ENCODE measurements at places on chromosomes 2 and 18.
A peak's percentile ranks its signal among the peaks of the same experiment; 100 is the strongest.

DNA sequence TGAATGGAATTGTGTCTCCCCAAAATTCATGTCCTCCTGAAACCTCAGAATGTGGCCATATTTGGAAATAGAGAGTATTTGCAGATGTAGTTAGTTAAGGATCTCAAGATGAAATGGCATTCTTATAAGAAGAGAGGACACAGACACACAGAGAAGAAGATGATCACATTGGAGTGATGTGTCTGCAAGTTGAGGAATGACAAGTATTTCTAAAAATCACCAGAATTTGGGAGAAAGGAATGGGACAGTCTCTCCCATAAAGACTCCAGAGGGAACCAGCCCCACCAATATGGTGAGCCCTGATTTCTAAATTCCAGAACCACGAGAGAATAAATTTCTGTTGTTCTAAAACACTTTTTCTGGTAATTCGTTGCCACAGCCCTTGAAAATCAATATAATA lies 166.3 kb downstream of the C1D start:
- H3K4me1 ChIP-seq: no peaks in the 10 kb centered on the region
- no peaks in the 10 kb centered on the region for H3K27me3 ChIP-seq
- no peak overlapping the region for H3K4me3 ChIP-seq
- H3K36me3 ChIP-seq: no peaks in the 10 kb centered on the region
- H3K27ac ChIP-seq: no peak overlapping the region

DNA sequence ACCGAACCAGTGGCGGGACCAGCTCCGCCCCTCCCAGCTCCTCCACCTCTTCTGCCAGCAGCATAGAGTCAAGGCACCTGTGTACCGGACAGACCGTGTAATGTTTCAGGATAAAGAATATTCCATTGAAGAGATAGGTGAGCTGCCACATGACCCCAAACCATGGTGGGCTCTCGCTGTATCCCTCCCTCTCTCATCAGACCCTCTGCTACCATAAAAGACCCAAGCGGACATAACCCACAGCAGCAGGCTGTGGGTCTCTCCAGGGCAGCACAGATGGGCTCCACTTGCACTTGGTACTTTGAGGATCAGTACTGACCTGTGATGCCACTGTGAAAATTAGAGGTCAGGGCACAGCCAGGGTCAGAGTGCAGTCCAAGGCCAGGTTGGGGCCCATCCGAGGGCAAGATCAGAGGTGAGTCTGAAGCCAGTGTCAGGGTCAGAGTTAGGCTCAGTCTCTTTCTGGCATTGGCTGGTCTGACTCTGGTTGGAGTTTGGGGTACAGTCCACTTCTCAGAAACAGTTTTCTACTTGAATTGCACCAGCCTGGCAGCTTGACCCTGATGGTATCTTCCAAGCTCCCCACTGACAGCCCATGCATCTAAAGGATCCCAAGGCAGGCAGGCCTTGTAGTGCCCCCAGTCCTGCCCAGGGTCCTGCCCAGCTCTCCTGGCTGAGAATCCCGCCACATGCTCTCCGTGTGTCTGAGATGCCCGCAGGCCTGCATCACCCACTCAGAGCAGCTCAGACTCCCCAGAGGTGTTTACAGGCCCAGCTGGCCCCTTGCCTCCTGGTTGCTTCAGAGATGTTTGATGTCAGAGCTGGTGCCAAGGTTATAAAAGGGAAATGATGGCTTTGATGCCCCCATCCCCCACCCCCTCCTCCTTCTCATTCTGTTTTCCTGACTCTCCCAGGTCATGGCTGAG lies 212.1 kb downstream of the DYSF start:
- H3K27me3 ChIP-seq: no peaks in the 10 kb centered on the region
- DNase-seq: peak; percentile 35
- no peak overlapping the region for H3K27ac ChIP-seq
- no peaks in the 10 kb centered on the region for H3K4me1 ChIP-seq
- H3K36me3 ChIP-seq: no peaks in the 10 kb centered on the region
- H3K4me3 ChIP-seq: no peak overlapping the region

GRCh38 chr2:138084206-138084605 lies 119.9 kb downstream of the HNMT start:
- no peak overlapping the region for H3K27ac ChIP-seq
- no peaks in the 10 kb centered on the region for H3K27me3 ChIP-seq
- H3K4me1 ChIP-seq: no peaks in the 10 kb centered on the region
- no peaks in the 10 kb centered on the region for H3K36me3 ChIP-seq

- H3K27me3 ChIP-seq: no peaks in the 10 kb centered on the region
- H3K27ac ChIP-seq: no peak overlapping the region
- no peaks in the 10 kb centered on the region for H3K4me1 ChIP-seq
- DNase-seq: no peak
Observed at GRCh38 chr2:105468582-105469042, 69.8 kb upstream of the FHL2 start.

GRCh38 chr2:211976076-211976475 lies 562.5 kb downstream of the ERBB4 start:
- H3K27ac ChIP-seq: no peak overlapping the region
- H3K27me3 ChIP-seq: no peaks in the 10 kb centered on the region
- no peak overlapping the region for H3K4me3 ChIP-seq
- DNase-seq: no peak
- H3K4me1 ChIP-seq: no peaks in the 10 kb centered on the region
- no peaks in the 10 kb centered on the region for H3K36me3 ChIP-seq

GRCh38 chr2:173664513-173664910 lies 300.7 kb downstream of the SP3 start:
- DNase-seq: no peak
- H3K27ac ChIP-seq: no peak overlapping the region
- no peaks in the 10 kb centered on the region for H3K36me3 ChIP-seq
- H3K4me3 ChIP-seq: no peak overlapping the region

DNA sequence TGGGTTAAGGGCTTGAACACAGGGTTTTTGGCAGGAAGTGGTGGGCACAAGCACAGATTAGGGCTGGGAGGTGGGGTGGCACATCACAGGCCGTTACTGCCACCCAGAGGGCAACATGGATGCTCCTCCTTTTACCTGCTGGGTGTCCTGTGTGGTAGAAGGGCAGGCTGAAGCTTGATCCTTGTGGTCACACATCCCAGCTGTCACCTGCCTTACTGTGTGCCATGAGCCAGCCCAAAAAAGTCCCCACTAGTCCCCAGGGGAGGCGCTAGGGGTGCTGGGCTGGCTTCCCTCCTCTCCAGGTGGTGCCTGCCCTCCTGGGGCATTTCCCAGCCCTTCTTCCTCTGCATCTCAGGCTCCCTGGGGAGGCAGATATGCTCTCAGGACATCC lies 50.5 kb upstream of the ALPP start:
- H3K27ac ChIP-seq: no peak overlapping the region
- H3K4me1 ChIP-seq: no peaks in the 10 kb centered on the region
- no peak overlapping the region for H3K4me3 ChIP-seq
- H3K36me3 ChIP-seq: no peaks in the 10 kb centered on the region

- no peaks in the 10 kb centered on the region for H3K27me3 ChIP-seq
- H3K36me3 ChIP-seq: no peaks in the 10 kb centered on the region
- peak; percentile 47 for DNase-seq
- no peaks in the 10 kb centered on the region for H3K4me1 ChIP-seq
- no peak overlapping the region for H3K4me3 ChIP-seq
Observed at GRCh38 chr2:143686585-143687164, 557.5 kb downstream of the ARHGAP15 start.

DNA sequence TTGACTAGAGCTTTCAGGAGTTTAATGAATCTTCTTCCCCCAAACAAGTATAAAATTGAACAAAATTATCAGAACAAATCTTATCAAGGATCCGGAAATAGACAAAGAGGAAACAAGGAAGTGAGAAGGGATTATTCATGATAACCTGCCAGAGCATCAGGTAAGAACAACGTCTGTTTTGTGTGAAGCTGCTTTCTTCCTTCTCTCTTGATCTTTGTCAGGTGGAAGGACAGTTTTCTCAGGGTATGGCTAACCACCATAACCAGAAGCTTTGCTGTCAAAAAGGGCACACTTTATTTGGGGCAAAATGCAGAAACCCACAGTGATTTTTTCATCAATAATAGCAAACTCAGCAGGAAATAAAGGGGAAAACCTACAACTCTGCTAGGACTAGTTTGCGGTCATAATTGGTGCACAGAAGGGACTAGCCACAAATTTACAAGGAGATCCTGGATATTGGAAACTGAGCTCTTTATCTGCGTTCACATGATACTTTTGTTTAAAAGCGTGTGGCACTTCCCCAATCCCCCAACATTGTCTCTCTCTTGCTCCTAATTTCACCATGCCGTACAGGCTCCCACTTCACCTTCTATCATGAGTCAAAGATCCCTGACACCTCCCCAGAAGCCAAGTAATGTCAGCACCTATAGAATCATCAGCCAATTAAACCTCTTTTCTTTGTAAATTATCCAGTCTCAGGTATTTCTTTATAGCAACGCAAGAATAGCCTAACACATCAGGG lies 124.2 kb downstream of the FSIP2 start:
- DNase-seq: no peak
- no peak overlapping the region for H3K27ac ChIP-seq
- H3K27me3 ChIP-seq: no peaks in the 10 kb centered on the region

DNA sequence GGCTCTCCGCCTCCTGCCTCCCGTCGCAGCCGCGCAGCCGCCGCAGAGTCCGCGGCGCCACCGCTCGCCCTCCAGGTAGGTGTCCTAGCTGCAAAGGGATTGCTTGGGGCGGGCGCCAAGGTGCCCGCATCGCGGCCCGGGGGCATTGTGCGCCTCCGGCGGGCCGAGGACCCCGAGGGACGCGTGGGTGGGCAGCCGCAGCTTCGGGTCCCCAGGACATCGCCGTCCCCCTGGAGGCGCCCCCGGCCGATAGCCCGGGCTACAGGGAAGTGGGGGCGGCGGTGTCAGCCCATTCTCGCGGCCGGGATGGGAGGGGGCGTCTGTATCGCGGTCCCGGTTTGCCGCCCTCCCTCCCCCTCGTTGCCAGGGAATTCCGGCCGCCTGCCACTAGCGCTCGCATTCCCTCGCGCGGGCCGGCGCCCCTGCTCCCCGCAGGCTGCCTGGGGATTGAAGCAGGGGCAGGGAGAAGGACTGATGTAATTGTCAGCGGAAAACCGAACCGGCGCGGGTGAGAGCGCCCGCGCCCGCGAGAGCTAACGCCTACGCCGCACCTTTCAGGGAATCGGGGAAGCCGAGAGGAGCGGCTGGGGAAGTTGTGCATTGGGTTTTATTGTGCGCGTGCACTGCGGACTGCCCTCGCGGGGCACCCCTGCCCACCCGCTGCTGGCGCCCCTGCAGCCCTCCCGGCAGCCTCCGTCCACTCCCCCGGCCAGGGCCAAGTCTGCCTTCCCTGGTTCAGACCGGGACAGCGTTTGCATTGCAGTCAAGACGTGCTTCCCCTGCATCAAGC lies 483 bp downstream of the OSBPL6 start:
- peak; percentile 77 for DNase-seq
- peaks cover 6% of the 10 kb centered on the region for H3K4me1 ChIP-seq

DNA sequence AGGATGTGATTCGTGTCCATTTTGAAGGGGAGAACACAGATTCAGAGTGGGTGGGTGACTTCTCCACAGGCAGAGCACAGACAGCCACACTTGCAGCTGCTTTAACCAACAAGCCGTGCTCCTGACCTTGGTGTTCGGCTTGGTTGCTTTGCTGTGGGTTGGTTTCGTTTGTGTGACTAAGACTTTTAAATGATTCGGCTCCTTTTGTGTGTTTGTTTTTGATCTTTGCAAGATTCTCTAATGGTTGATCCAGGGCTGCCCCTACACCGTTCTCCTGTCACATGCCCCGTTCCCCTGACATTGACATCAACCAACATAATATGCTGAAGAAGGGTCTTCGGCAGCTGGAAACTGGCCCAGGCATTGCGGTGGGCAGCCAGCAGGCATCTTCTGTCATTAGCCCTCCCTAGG lies 95.9 kb upstream of the MBOAT2 start:
- H3K27me3 ChIP-seq: no peaks in the 10 kb centered on the region
- H3K27ac ChIP-seq: no peak overlapping the region
- no peaks in the 10 kb centered on the region for H3K36me3 ChIP-seq
- no peak for DNase-seq

DNA sequence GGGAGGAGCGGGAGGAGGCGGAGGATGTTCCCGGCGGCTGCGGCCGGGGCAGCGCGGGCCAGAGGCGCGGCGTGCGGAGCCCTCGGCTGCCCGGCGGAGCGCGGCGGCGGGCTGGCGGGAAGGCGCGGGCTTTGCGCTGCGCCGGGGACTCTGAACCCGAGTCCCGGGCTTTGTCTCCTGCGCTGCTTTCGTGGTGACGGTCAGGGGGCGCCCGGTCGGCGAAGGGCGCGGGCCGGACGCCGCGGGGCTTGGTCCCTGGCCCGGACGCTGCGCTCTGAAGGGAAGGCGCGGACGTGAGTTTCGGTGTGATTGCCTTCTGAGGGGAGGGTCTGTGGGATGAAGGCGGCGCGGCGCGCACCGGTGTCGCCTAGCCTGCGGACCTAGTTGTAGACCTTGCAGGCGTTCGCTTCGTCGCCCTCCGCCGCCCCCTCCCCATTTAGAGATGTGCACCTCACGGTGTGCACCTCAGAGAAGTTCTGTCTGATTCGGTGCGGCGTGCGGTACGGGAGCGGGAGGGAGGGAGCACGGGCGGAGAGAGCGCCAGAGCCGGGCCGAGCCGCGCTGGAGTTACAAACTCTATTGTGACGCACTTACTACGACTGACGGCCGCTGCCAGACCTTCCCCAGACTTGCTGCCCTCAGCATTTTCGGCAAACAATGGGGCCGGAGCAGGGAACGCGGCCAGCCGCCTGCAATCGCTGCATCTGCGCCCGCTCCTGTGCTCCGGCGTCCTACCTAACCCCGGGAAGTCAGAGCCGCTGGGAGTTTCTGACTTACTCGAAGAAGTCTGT lies 2.1 kb downstream of the BCL2L11 start:
- peaks cover 11% of the 10 kb centered on the region for H3K27me3 ChIP-seq
- peak overlapping the region; percentile 83 for H3K4me3 ChIP-seq
- H3K27ac ChIP-seq: peak overlapping the region; percentile 90
- no peaks in the 10 kb centered on the region for H3K4me1 ChIP-seq

DNA sequence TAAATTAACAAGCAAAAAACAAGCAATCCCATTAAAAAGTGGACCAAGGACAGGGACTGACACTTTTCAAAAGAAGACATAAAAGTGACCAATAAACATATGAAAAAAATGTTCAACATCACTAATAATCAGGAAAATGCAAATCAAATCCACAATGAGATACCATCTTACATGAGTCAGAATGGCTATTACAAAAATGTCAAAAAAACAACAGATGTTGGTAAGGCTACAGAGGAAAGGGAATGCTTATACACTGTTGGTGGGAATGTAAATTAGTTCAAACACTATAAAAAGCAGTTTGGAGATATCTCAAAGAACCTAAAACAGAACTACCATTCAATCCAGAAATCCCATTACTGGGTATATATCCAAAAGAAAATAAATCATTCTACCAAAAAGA lies 78.2 kb downstream of the SUCLG1 start:
- no peaks in the 10 kb centered on the region for H3K27me3 ChIP-seq
- H3K27ac ChIP-seq: no peak overlapping the region
- no peak overlapping the region for H3K4me3 ChIP-seq

DNA sequence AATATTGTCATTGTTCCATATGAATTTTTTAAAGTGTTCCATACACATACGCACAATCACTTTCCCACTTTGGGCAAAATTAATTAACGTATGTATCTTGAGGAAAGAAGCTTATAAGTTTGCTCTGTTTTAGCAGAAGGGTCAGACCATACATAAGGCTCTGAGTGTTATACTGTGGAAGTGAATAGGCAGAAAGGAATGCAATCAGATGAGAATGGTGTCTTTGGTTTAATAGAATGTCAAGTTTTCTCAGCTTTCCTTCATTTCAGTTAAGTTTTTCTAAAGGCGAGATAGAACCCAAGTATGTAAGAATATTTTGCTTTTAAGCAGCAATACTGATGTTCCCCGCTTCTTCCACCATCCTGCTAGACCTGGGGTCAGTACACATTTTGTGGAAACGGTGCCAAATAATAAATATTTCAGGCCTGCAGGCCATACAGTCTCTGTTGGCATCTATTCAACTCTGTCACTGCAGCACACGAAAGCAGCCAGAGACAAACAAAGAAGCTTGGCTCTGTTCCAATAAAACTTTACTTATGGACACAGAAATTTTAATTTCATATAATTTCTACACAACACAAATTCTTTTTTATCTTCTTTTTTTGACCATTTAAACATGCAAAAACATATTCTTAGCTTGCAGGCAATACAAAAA lies 100.6 kb downstream of the UPP2 start:
- no peak overlapping the region for H3K4me3 ChIP-seq
- no peaks in the 10 kb centered on the region for H3K27me3 ChIP-seq
- H3K4me1 ChIP-seq: no peaks in the 10 kb centered on the region

All from kidney (tissue), 22 donors.